ENCODE measurements at places on chromosomes 6 and 20.

DNA sequence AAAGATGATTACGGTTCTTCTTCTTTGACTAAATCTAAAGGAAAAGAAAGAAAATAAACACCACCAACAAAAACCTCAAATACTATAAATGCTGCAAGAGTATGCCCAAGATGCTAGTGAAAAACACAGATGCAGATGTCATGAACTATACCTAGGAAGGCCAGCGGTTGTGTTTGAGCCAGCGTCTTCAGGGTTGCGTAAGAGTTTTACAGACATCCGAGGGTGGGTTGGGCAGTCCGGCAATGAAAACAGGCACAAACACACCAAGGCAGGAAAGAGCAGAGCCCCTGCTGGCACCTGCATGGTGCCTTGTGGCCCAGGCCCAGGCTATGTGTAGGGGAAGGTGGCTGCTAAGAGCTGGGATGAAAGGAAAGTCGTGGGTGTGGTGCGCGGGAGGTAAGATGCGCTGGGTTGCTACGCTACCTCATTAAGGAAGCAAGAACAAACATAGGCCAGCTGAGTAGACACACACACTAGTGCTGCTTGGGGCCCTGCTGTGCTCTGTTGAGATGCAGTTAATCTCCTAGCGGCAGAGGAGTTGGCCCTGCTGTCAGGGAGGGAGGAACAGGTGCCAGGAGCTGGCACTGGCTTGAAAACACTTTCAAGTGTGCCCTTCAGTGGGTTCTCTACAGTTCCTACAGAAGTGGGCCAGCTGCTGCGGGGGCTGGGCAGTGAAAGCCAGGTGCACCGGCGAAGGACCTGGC is 170.2 kb upstream of the PLN start:
- no peak for DNase-seq

DNA sequence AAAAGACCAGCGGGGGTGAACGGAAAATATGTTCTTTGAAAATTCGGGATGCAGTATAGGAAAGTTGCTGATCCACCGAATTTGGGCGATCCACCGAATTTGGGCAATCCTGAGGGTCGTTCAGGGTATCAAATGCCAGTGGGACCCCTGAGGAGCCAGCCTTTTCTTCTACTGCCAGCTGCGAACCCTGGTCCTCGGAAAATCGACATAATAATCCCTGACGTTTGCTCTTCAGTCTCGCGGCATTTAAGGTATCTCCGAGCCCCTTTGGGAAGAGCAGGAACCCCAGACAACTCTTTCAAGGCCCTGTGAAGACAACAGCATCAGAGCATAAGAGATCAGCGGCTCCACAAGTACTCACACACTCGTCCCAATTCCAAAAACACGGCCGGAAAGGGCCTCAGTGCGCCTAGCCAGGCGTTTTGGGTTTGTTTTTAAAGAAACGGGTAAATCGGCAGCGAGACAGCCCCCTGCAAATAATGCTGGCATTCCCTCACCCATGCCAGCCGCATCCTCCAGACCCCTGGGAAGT is 1.0 kb downstream of the SIM1 start:
- DNase-seq: no peak

DNA sequence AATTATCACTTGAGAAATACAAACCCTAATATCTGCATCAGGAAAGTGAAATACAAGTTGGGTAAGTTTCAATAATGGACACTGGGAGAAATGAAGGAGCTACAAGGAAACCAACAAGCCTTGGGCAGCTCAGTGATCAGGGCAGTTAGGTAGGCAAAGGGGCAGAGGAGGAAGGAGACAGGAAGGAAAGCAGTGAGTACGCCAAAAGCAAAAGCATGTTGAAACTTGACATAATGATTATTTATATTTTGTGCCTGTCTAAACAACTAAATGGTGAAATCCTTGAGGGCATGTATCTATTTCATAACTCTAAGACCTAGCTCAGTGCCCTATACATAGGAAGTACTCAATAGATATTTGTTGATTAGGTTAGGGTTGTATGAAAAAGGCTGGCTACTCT is 23.3 kb downstream of the PXT1 start:
- DNase-seq: no peak

- no peak for DNase-seq
Measured at GRCh38 chr6:35573495-35574110, 60.9 kb upstream of the TULP1 start.

DNA sequence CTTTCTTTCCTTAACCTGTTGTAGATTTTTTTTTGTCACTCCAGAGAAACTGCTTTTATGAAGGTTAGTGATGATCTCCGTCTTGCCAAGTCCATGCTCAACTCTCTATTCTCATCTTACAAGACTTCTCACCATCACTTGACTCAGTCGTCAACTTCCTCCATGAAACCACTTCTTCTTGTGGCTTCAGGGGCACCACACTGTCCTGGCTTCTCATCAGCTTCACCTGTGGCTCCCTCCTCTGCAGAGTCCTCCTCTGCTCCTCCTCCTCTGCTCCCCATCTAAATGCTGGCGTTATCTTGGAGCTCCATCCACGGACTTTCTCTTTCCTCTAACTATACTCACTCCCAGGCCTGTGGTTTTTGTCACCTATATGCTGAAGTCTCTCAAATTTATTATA is 187.5 kb downstream of the BACH2 start:
- DNase-seq: no peak

DNA sequence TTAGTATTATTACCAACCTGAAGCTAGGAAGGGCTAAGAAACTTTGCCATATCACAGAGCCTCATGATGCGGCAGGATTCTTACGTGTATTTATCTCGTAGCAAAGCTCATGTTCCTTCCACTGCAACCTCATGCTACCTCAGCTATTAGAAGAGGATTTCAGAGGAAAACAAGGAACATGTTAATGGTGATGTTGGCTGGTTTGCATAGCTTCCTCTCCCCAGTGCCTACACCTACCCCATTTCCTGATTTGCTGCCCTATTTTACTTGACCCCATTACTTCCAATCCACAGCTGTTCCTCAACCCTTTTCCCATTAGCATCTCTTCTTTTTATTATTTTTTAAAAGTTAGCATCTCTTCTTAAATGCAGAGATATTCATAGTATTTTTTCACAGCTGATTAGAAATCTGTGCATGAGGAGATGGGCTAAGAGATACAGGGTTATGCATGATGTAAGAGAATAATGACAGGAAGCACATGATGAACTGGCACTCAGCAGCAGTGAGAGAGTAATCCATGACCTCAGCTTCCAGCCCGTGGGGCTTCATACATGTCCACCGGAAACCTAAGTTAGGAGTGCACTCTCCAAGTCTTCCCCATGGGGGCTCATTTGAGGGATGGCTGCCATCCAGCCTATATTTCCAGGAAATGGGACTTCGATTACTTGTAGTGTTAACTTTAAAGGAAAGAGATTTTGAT is 106.1 kb upstream of the ASF1A start:
- no peak for DNase-seq

DNA sequence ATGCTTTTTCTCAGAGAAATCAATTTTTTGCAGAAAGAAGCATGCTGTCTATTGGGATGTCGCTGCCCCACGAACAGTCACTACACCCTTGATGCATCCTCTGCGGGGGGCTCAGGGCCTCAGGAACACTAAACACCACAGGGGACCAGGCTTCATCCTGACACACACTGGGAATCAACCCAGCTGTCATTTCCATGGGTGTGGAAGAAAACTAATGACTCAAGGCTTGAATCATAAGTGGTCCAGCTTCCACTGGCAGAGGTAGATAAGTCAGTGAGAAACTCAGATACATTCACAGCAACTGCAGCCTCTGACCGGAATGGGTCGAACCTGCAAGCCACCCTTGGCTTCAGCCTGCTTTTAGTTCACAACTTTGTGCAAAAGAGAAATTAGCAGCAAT is 81.3 kb upstream of the SPTLC3 start:
- no peak for DNase-seq

DNA sequence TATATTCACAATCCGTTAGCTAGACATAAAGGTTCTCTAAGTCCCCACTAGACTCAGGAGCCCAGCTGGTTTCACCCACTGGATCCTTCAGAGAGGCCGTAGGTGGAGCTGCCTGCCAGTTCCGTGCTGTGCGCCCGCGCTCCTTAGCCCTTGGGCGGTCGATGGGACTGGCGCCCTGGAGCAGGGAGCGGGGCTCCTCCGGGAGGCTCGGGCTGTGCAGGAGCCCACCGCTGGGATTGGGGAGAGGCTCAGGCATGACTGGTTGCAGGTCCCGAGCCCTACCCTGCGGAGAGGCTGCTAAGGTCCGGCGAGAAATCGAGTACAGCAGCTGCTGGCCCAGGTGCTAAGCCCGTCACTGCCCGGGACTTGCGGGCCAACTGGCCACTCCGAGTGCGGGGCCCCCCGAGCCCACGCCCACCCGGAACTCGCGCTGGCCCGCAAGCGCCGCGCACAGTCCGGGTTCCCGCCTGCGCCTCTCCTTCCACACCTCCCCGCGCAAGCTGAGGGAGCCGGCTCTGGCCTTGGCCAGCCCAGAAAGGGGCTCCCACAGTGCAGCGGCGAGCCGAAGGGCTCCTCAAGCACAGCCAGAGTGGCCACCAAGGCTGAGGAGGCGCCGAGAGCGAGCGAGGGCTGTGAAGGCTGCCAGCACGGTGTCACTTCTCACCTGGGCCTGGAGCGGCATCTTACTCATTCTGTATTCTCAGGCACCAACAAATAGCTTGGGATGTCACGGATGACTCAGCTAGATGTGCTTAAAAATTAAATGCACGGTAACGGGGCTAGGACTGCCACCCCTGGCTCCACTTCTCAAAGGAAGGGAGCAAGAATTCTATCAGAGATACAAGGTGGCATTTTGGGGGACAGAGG is 44.1 kb downstream of the IRF4 start:
- no peak for DNase-seq

DNA sequence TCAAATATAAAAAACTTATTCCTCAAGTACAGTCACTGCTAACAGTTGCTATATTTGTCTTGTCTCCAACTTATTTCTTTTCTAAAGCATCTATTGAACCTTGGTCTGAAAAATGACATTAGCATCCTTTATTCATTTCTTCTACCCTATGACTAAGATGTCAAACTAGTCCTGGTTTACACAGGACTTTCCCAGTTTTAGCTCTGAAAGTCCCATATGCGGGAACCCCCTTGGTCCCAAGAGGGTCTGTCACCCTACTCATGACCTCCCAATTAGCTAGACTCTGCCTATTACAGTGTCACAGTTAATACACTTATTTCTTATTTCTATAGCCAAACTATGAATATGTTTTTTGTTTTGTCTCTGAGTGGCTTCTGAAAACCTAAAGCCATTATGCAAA is 37.1 kb downstream of the PLEKHG1 start:
- DNase-seq: no peak

GRCh38 chr6:116304538-116305097 is 24.9 kb upstream of the TSPYL1 start:
- no peak for DNase-seq

GRCh38 chr20:39993742-39994141 is 695.3 kb downstream of the MAFB start:
- no peak for DNase-seq

GRCh38 chr6:122352981-122353664 is 46.3 kb upstream of the HSF2 start:
- DNase-seq: no peak

- peak; percentile 57 for DNase-seq
Measured at GRCh38 chr20:59207742-59208357, 44.2 kb downstream of the ZNF831 start.

GRCh38 chr6:80465513-80465912 is 359.0 kb downstream of the BCKDHB start:
- DNase-seq: no peak

DNA sequence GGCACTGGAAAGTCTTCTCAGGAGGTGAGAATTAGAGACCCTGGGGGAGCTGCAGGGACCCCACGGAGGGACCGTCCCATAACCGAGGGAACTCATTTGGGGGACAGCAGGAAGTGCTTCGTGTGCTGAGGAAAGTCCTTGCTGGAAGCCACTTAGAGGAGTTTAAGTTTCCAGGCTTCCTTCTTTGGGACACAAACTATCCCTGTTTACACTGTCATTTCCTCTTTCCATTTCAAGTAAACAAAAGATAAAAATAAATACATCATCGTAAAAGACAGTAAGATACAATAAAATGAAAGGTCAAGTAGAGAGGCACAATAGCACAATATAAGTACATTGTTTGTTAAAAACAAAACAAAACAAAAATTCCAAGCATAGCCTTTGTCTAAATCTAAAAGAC is 101.2 kb downstream of the TTLL2 start:
- no peak for DNase-seq

DNA sequence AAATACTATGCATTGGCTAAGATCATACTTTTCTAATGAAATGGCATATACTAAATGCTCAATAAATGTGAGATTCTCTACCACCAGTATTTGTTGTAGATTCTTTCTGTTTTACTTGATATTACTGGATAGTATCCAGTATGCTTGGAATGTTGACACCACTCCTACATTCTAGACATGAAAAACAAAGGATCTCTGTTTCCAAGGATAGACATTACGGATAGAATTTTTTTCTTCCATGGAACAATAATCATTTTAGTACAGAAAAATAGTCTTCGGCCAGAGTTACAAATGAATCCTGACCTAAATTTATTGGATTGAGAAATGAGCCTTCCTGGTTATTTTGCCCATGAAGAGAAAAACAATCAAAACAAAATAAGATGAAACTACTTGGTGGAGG is 258.2 kb upstream of the NT5E start:
- no peak for DNase-seq

DNA sequence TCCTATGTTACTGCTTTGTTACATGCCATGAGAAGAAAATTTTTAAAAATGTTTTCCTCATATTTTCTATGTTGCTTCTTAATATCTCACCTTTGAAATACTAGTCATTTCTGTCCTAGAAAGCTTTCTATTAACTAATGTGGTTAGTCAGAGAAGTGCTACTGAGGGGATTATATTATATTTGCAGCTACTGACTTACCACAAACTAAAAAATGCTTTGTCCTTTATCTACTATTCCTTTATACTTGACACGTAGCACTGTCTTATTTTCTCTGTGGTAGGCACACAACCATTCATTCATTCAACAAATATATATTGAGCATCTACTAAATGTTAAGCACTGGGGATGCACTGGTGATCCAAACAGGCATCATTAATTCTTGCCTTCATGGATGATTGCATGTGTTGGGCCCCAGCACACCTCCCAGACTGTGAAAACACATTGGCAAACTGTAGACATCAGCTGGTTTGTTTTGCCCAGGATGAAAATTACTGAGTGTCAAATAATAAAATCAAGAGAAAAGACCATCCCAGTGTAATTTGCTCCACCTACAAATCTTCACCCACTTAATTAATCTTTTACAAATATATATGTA is 10.7 kb upstream of the MLIP start:
- DNase-seq: no peak

GRCh38 chr6:16982807-16983206 is 119.0 kb upstream of the STMND1 start:
- DNase-seq: no peak

- no peak for DNase-seq
Measured at GRCh38 chr6:15569035-15569995, 93.5 kb downstream of the DTNBP1 start.

- no peak for DNase-seq
Measured at GRCh38 chr6:74130641-74131040, 434.6 kb downstream of the CD109 start.

GRCh38 chr20:48563191-48563870 is 264.5 kb downstream of the PREX1 start:
- no peak for DNase-seq

GRCh38 chr6:114810468-114810867 is 467.6 kb upstream of the HS3ST5 start:
- DNase-seq: no peak

Data from liver (tissue), 10 donors.